ENCODE measurements at places on chromosomes 2 and 18.

DNA sequence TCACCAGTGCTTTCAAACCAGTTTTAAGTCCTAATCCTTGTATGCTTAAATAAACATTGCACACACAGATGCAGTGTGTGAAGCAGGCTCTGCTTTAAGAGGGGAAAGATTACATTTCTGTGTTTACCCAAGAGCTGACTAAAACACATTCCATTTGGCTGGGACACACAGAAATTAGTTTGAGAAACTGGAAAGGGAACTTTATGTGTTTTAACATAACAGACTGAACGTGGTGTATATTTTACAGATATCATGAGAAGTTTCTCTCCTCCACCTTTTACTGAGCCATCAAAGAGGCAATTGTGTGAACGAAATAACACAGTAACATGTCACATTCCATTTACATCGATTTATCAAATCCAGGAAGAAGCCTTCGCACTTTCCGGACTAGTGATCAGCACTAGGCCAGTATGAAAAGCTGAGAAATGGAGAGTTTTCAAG, 121.8 kb downstream of the MAIP1 start:
- DNase-seq: no peak

DNA sequence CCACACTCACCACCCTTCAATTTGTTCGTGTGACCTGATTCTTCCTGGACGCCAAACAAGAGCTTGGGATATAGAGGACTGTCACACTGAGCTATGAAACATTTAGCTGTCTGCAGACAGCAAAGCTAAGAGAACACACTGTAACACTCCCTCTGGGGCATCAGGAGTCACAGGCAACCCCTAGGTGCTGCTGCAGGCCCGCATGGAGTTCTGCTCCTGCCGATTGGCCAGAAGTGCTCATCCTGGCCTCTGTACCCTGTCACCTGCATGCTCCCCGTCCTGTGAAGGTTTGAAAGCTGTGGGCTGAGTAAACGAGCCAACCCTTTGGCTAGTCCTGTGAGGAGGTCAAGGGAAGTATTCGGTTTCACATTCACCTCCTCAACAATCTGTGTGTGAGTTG, 73.7 kb downstream of the PDK1 start:
- no peak for DNase-seq

DNA sequence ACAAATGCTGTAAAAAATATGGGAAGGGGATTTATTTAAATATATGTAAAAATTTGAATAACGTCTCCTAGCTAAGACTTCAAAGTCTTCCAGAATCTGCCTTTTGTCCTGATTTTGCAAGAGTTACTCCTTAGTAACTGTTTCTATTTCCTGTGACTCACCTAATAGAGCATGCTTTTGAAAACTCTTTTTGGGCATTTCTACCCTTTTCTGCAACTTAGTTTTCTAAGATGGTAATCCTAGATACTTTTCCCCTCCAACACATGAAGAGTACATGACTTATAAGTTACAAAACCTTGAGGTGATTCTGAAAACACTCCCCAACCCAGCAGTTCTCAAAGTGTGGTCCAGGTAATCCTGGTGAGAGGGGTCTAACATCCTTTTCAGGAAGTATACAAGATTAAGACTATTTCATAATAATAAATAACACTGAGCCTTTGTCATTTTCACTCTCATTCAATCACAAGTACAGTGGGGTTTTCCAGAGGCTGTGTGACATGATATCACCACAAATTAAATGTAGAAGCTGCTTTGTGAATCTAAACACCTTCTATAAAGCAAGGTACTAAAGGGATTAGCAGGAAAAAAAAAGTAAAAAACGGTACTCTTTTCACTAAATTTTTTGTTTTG, 31.9 kb downstream of the PPP4R3B start:
- DNase-seq: no peak

DNA sequence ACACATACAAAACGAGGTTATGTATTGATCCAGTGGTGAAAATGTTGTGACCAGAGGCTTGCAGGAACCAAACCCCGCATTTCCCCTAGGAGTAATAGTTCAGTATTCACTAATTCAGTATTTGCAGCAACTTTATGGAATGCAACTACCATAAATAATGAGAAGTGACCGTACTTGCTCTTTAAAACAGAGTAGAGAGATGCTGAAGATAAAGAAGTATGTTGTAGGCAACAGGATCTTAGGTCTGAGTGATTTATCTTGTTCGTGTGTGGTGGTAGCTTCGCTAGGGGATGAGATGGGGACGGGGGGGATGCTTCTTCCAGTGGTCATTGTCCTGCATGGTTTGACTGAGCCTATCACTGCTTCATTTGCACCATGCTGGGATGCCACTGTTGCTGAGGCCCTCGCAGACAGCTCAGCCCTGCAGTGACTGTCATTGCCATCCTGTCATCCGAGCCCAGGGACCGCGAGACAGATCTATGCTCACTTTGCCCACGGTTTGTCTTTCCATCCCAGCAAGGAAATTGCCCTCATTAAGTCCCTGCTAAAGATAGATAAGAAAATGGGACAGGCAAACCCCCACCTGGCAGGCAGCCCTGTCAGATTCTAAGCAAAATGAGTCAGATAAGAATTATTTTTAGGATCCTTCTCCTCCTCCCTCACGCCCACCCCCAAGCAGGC, 181.3 kb downstream of the CTIF start:
- DNase-seq: no peak

GRCh38 chr2:203061346-203061745, 46.7 kb downstream of the NBEAL1 start:
- no peak for DNase-seq
